Panc1 (cell line): ENCODE measurements at places on chromosomes 3 and 15. TPM values are rescaled to one million over a fixed set of nuclear protein-coding genes. Genes with fewer than 3 reads are reported as not detected.

ARGFX gene
- not detected for total RNA-seq

HESX1 gene
- 1.1 TPM for total RNA-seq

TMEM212 gene
- not detected for total RNA-seq

BNIP2 gene
- 70.7 TPM for total RNA-seq

VGLL3 gene
- total RNA-seq = 0.15 TPM

PML gene
- 52.2 TPM for total RNA-seq

KCNAB1 gene
- not detected for total RNA-seq

LTF gene
- not detected for total RNA-seq

AHSG gene
- 0.85 TPM for total RNA-seq

TARS3 gene
- 12.4 TPM for total RNA-seq

TMEM87A gene
- total RNA-seq = 49.6 TPM

CCDC50 gene
- 89.3 TPM for total RNA-seq

MESP1 gene
- 6.4 TPM for total RNA-seq

PRR23B gene
- not detected for total RNA-seq

ACKR4 gene
- total RNA-seq = not detected

SCAMP5 gene
- total RNA-seq = 11.2 TPM

GOLGA8Q gene
- 1.1 TPM for total RNA-seq

CHAC1 gene
- 15.5 TPM for total RNA-seq

MITF gene
- total RNA-seq = 10.8 TPM
